ENCODE measurements at places on chromosomes 5 and 9.
A peak's percentile ranks its signal among the peaks of the same experiment; 100 is the strongest.

DNA sequence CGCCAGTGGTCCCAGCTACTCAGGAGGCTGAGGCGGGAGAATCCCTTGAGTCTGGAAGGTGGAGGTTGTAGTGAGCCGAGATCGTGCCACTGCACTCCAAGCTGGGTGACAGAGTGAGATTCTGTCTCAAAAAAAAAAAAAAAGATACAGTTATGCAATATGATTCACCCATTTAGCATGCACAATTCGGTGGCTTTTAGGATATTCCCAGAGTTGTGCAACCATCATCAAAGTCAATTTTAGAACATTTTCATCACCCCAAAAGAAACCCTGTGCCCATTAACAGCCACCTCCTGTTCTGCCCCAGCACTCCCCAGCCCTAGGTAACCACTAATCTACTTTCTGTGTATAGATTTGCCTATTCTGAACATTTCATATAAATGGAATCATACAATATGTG is 4.3 kb upstream of the DHFR start:
- DNase-seq: no peak

DNA sequence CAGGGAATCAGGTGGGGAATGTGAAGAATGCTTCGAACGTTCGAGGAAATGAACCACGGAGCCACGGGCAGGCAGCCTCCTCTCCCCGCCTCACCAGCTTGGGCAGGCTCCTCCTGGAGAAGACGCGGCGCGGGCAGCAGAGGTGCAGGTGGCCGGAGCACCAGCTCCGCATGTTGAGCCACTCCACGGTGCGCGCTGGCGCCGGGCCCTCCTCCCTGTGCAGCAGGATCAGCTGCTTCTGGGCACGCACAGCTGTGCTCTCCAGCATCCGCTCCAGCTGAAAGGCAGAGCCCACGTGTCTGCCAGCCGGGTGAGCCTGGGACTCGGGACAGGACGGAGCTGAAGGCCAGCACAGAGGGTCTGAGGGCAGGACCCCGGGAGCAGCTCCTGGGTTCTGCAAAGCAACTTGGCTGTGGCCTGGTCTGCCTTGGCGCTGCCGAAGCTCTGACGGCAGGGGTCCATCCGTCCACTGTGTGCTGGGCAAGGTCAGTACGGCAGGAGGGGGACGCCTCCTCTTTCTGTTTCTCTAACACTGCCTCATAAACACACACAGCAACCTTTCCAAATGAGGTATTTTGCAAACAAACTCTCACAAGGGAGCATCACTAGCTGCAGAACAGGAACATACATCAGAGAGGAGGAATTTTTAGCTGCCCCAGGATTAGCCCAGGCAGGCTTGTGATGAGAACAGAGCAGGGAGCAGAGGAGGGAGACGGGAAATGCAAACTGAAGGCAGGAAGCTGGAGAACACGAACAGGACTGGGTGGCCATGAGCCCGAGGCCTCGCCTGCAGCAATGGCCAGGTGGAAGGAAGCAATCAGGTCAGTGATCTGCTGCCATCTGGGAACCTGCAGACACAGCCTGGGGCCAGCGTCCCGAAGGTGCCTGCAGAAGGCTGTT is 20.1 kb upstream of the NSMF start:
- DNase-seq: no peak

- DNase-seq: no peak
Observed at GRCh38 chr9:32782476-32783167, 718 bp upstream of the TMEM215 start.

GRCh38 chr5:57711471-57711870 is 228.9 kb upstream of the ACTBL2 start:
- no peak for DNase-seq

GRCh38 chr9:110148891-110149290 is 59.1 kb downstream of the C9orf152 start:
- DNase-seq: no peak

DNA sequence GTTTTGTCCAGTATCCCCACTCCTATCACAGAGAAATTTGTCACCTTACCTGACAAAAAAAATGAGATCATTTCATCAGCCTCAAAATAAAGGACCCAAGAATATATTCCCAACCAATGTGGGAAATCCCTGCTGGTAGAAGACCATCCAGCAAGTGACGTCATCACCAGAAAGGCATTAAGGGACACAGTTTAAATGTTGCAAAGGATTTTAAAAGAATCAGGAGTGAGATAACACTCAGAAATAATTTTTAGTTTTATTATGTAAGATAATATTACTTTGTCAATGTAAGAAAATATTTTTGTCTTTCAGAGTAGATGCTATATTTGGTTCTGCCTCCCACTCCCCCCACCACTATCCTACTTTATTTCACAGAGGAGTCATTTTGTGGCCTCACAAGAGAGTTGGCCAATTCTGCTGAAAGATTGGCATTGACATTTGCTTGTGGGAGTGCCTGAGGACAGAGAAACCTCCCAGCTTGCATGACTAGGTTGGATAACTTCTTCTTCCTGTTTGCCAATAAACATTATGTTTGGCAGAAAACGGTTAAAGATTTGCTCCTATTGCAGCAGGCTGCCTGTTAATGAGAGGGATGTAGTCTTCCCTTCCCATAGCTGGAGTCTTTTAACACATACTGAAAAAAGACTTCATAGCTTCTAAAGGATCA is 288.6 kb upstream of the DAB2 start:
- DNase-seq: no peak

DNA sequence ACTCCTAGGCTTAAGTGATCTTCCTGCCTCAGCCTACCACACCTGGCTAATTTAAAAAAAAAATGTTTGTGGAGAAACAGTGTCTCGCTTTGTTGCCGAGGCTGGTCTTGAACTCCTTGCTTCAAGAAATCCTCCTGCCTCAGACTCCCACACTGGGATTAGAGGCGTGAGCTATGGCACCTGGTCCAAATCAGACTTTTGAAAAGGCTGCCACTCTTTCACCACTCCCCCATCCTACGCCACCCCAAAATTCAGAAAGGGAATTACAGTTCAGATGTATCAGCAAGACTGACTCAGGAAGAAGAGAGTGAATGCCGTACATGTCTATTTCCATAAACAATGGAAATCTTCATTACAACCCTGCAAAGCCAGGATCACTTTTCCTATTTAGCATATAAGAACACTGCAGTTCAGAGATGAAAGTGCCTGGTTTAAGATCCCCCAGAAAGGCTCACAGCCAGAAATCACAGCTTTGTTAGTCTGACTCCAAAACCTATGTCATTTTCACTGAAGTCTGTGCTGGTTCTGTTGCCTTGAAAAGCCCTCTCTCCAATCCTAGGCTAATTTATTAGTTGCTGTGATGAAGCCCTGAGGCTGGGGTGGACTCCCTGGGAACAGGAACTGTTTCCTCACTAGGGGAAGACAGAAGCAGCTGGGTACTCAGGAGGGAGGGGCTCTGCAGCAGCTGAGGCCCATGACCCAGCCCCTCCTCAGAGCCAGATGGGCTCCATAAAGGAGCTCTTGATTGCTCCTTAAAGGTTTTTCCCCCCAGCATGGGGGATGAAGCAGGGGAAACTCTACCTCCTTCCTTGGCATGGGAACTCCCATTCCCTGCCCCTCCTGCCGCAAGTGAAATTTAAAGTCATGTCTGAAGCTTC is 3.1 kb downstream of the FBLL1 start:
- DNase-seq: no peak

- no peak for DNase-seq
Observed at GRCh38 chr5:9297134-9297533, 248.7 kb downstream of the SEMA5A start.

- no peak for DNase-seq
Observed at GRCh38 chr9:71830153-71830552, 61.8 kb upstream of the CEMIP2 start.

DNA sequence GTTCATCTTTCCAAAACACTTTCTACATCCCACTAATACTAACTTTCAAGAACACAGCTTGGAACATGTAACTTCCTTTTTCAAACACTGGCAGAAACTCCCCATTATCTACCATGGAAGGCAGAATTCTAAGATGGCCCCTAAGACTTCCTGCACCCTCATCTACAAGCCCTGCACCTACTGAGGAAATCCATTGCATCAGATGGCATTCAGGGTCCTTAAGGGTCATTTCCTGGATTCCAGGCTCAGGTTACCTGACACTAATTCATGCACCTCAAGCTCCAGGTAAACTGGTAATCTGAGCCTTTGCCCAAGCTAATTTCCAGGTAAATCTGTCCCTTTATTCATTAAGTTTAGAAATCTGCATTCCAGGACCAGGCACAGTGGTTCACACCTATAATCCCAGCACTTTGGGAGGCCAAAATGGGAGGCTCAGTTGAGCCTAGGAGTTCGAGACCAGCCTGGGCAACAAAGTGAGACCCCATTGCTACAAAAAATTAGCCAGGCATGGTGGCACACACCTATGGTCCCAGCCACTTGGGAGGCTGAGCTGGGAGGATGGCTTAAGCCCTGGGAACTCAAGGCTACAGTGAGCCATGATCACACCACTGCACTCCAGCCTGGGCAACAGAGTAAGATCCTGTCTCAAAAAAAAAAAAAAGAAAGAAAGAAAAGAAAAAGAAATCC is 91.6 kb downstream of the NFIB start:
- DNase-seq: no peak

GRCh38 chr9:35660966-35661415 is 2.9 kb downstream of the CCDC107 start:
- DNase-seq: no peak

DNA sequence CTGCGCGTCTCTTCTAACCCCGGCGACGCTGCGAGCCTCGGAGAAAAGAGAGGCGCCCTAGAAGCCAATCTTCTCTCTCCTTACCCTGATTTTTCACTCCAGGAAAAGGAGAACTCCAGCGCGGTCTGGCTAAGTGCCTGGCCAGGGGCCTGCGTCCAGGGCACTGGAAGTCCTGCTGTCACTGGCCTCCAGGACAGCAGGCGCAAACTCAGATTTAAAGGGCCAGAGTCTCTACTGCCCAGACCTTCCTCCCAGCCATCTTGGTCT is 553 bp upstream of the FOXB2 start:
- no peak for DNase-seq

- no peak for DNase-seq
Observed at GRCh38 chr5:110612794-110613247, 113.7 kb downstream of the TMEM232 start.

GRCh38 chr9:114938687-114939575 is 8.5 kb upstream of the TNFSF8 start:
- no peak for DNase-seq

DNA sequence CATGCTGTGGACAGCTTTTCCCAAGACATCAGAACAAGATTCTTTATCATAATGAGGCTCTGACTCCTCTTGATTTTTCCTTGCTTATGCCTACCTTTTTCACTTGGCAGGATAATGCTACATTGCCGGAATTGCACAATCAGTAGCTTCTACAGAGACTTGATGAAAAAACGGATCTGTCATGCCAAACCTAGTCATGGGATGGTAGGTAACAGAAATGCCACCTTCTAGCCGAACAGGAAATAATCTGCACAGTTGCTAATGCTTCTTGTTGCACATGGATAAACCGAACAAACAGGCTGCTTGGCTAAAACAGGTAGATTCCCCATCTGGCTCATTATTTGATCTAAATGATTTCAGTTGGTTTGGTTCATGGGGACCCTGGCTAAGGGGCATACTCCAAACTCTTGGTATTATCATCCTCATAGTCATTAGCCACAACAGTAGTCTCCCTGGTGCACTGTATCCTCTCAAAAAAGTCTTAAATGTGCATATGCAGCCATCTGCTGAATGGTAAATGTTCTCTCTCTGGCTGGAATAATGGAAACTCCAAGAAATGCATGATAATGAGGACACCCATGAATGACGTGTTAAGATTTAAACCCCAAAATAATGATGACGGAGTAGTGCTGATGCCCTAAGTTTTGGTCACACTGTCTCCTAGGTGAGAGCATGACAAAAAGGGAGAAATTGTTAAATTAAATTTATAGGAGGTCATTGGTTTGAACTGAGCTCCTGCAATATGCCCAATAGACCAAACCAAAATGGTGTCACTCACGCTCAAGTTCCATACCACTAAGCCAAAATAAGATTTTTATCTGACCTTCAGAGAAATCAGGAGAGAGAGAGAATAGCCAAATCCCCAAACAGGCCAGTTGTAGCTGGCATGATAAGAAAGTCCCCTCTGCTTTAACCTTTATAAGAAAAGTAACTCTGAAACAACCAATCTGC is 47.0 kb downstream of the RAPGEF1 start:
- no peak for DNase-seq

DNA sequence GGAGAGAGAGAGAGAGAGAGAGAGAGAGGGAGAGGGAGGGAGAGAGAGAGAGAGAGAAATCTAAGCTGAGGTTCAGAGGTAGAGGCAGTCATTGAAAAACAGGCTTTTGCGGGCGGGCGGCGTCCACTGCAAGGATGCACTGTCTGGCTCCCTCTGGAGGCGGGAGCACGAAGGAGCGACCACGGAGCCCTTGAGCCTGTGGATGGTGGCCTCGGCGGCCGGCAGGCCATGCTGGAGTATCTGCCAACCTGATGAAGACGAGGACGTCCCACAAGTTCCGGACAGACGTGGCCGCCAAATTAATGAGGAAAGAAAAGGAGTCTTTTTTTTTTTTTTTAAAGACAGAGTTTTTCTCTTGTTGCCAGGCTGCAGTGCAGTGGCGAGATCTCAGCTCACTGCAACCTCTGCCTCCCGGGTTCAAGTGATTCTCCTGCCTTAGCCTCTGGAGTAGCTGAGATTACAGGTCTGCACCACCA is 2.2 kb upstream of the CCDC125 start:
- peak; percentile 79 for DNase-seq

- DNase-seq: no peak
Observed at GRCh38 chr9:25994605-25995004, 316.4 kb upstream of the TUSC1 start.

- DNase-seq: no peak
Observed at GRCh38 chr5:87015901-87016300, 251.8 kb upstream of the RASA1 start.

DNA sequence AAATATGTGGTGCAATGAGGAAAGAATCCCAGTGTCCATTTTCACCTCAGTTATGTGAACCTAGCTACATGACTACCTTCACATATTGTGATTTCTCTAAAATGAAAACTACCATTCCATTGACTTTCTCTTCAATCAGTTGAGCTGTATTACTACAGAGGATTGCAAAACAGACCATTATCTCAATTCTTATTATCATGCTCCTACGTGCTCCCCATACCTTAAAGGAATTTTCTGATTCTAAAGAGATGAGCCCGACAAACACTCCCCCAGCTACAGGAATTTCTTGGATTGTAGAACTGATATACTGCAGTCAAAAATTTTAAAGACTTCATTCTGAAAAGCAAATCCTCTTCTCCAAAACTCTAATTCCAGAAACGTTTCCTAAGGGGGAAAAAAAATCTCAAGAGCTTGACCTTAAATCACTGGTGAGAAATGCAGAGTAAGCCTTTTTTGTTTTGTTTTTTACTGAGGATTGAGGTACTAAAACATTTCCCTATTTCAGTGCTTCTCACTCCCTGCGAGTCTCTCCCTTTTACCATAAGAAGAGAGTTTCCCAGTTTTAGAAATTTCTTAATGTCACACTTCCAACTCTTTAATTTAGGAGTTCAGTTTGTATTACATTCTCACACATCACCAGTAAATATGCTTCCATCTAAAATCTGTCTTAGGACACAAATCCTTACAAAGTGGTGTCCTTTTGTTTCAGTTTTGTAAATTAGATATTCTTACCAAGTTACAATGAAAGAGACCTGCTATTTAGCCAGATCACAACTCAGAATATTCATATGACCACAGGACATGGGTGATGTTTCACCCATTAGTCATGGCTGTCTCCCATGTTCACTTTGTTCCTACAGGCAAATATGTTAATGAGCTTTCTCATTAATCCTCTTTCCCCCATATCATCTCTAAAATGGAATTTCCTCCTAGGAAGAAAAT is 203.8 kb downstream of the TSSK1B start:
- no peak for DNase-seq

- no peak for DNase-seq
Observed at GRCh38 chr5:159581502-159582249, 251.4 kb upstream of the IL12B start.

GRCh38 chr5:172683645-172684471 is 42.8 kb downstream of the NEURL1B start:
- peak; percentile 72 for DNase-seq

- no peak for DNase-seq
Observed at GRCh38 chr5:59720063-59720462, 173.5 kb downstream of the PDE4D start.

All from CD4-positive, alpha-beta T cell treated with Interleukin-1 beta for 1 hour (primary cell).